ENCODE measurements at places on chromosomes 7 and 10.

- no peak for DNase-seq
Observed at GRCh38 chr7:138892812-138893211, 88.4 kb downstream of the KIAA1549 start.

GRCh38 chr7:121020249-121020988, 31.9 kb downstream of the CPED1 start:
- peak; percentile 6 for DNase-seq

- DNase-seq = peak; percentile 38
Observed at GRCh38 chr7:28071570-28071969, 109.0 kb downstream of the JAZF1 start.

- no peak for DNase-seq
Observed at GRCh38 chr10:58515291-58515941, 2.7 kb downstream of the BICC1 start.

GRCh38 chr7:28239823-28240204, 59.2 kb upstream of the JAZF1 start:
- no peak for DNase-seq

DNA sequence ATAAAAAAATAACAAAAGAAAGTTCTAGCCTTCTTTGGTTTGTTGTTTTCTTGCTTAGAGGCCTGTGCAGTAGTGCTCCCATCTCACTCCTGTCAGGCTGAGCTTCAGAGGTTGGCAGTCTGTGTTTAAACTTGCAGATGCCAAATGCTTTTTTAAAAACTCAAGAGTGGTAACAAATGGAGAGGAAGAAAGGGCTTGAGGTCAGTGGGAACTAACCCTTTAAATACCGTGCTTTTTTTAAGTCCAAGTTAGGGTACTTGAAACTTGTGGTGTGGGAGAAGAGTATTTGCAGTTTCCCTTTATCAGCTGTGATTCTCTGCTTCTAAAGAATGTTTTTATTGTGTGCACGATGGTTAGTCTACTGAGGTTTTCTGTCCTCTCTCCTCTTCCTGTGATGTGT, 29.4 kb downstream of the ZRANB1 start:
- DNase-seq = no peak

DNA sequence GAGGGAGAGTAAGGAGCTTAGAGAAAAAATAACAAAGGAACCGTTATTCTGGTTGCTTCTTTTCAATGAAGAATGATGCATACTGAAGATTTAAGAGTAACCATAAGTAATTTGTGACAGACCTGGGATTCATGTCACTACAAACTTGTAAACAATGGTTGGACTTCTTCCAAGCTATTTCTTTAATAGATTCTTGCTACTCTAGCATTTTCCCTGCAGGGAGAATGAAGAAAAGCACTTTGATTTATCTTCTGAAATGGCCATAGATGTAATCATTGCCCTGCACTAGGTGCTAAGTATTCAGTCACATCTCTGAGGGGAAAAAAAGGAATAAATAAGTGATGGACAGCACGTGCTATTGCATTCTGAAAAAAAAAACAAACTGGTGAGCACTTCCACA, 606.6 kb upstream of the LRRN3 start:
- no peak for DNase-seq

DNA sequence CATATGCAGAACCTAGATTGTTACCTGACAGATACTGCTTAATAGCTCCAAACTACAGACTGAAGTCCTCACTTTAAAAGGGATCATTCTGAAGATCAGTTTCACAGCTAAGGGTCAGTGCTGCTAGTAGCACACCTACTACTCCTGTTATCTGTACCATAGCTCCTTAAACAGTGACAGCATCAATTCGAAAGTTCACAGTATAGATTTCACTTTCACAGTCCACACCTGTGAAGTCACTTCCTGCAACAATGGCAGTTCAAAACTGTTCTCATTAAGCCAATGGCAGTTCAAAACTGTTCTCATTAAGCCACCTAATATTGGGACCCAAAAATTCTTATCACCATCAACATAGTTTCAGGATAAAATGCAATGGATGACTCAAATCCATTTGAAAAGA, 10.7 kb upstream of the FHIP2A start:
- no peak for DNase-seq

DNA sequence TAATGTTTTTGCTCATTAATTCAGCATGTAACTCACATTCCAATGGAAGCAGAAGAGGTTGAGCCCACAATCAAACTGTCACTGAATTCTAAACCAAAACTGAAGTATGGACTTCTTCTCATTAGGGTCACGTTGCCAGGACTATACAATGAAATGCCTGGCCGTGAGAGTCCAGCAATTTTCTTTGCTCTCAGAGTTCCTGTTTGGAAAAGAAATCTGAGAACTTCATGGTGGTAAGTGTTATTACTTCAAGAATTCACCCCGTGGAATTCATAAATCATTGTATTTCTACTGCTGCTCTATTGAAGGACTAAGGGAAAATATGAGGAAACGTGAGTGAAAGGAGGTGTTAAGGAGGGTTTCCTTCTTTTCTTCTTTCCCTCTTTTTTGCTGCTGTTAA, 441.8 kb upstream of the AKR1E2 start:
- DNase-seq = no peak

- DNase-seq = no peak
Observed at GRCh38 chr7:68183176-68183575, 1186.5 kb downstream of the TYW1 start.

DNA sequence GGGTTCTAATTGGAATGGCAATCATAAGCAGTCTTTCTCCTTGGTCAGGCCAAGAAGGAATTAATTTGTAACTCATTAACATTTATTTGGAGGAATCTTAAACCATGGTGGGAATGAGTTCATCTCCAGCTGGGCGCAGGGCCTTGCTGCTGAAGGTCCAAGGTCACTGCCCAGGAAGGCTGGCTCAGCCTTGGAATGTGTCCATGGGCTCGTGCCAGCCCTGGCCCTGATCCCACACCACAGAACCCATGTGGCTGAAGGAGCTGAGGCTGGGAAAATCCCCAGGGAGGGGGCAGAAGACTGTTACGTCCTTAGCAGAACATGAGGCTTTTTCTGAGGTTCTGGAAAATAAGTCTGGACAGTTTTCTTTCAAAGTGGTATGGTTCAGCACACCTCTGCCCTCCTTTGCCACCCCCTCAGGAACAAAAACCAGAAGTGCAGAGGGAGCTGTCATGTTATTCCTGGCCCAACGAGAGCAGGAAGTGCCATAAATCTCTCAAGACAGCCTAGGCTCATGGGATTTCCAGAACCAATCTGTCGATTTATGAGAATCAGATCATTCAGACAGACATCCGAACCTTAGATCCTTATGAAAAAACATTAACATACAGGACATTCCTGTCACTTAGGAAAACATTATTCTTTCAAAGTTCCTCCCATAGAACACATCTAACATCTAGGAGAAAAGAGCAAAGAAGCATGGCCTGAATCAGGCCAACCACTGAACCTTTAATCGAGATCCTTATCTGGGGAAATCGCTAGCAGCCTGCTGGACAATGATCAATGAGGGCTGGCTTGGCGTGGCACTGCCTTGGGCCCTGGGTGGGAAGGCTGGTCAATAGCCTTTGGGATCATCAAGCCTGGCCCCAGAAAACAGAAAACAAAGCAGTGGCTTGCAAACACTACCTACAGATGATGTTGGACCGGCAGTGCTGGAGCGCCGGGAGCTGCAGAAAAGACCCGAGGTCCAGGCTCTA, 134.3 kb downstream of the TAX1BP1 start:
- DNase-seq = no peak

GRCh38 chr7:113657603-113658002, 261.2 kb downstream of the PPP1R3A start:
- DNase-seq = no peak

GRCh38 chr7:116984917-116985316, 31.6 kb downstream of the ST7 start:
- DNase-seq = peak; percentile 12

GRCh38 chr7:129514683-129515082, 12.4 kb downstream of the SMKR1 start:
- no peak for DNase-seq

DNA sequence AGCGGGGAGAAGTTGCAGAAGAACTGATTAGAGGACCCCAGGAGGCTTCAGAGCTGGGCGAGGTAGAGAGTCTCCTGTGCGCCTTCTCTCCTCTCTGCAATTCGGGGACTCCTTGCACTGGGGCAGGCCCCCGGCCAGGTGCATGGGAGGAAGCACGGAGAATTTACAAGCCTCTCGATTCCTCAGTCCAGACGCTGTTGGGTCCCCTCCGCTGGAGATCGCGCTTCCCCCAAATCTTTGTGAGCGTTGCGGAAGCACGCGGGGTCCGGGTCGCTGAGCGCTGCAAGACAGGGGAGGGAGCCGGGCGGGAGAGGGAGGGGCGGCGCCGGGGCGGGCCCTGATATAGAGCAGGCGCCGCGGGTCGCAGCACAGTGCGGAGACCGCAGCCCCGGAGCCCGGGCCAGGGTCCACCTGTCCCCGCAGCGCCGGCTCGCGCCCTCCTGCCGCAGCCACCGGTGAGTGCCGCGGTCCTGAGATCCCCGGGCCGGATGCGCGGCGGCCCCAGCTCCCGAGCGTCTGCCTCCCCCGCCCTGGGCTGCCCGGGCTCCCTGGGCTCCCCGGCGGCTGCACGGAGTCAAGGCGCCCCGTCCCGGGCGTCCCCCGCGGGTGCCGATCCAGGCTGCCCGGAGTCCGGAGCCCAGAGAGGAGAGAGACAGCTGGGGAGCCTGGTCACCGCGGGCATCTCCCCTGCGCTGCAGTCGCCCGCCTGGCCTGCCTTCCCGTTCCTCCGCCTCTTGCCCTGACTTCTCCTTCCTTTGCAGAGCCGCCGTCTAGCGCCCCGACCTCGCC, at the start of gene PLAU:
PLAU (plus strand) TSS at position 369 of the 789 bp plus-strand sequence. CDS start 424 bp downstream, outside the sequence.
- no peak for DNase-seq

GRCh38 chr7:87083865-87084519, 24.5 kb upstream of the ELAPOR2 start:
- no peak for DNase-seq

GRCh38 chr10:63173468-63174232, 40.5 kb downstream of the NRBF2 start:
- no peak for DNase-seq

DNA sequence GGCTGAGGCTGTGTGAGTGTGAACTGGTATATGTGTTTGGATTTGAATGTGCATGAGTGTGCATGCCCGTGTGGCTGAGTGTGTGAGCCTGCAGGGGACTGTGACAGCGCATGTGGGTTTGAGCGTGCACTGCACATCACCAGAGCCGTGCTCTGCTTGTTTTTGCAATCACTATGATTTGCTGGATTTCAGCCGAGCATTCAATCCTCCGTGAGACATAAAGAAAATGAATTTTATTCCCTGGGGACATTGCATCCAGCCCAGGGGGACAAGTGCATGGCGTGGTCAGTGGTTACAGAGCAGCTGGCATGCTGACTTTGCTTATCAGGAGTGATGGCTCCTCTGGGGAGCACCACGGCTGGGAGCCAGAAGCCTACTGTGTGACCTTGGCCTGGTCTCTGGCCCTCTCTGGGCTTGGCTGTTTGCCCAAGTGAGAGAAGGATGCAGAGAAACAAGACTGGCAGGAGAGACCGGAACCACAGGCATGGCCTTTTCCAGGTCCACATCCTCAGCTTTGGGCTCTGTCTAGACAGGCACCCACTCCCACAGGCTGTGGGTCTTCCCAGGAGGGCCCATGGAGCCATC, 160.2 kb upstream of the UNC5B start:
- DNase-seq = no peak

DNA sequence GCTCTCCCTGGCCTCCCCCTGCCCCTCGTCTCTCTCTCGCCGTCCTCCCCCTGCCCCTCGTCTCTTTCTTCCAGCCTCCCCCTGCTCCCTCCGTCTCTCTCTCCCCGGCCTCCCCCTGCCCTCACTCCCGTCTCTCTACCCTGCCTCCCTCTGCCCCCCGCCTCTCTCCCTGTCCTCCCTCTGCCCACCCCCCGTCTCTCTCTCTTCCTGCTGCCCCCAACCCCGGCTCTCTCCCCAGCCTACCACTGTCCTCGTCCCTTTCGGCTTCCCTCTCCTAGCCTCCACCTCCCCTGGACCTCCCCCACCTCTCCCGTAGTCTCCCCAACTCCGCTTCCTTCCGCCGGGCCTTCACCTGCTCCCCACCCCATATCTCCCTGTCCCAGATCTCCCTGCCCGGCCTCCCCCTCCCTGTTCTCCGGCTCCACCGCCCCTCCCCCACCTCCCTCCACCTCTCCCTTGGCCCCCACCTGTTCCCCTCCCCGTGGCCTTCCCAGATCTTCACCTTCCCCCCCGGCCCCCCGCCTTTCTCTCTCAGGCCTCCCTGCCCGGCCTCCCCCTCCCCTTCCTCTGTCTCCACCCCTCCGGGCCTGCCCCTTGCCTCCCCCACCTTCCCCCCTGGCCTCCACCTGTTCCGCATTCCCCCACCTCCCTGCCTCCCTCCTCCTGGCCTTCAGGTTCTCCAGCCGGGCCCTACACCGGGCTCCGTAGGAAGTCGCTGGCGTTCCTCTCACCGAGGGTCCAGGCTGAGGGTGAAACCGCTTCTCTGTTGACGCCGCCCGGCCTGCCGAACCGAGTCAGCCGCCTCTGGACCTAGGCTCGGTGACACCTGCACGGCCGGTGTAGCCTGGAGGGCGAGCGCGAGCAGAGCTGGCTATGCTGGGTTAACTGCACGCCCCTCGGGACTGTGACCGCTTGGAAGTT, 1.2 kb downstream of the GET4 start:
- no peak for DNase-seq

DNA sequence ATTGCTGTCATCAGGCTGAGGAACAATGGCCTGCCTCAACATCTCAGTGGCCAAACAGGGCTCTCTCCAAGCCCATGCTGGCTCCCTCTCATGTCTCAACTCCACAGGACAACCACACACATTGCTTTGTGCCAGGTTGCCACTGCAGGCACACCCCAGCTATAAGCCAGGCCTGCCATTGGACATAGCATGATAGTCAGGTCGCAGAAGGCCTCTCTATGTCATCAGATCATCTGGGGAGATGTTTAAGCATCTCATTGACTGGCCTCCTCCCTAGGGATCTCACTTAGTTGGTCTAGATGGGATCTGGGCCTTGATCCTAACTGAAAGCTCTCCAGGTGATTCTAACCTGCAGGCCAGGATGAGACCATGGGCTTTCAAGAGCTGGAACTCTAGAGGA, 257.2 kb downstream of the GRID1 start:
- no peak for DNase-seq

DNA sequence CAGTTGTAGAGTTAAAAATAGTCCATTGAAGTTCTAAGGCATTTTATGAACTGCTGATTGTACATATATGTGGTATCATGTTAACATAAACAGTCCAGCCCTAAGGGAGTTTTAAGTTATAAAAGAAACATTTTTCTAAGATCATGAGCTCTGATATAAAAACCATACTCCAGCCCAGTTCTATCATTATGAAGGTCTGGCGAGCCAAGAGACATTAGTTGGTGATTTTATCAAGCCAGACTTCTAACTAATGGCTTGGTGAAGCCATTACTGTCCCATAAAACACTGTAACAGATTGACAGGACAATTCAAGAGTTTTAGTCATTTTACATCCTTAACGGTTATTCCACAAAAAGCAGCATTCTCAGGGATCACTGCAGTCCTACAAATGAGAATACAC, 221.6 kb downstream of the RNLS start:
- no peak for DNase-seq

GRCh38 chr7:12281038-12281437, 69.9 kb downstream of the TMEM106B start:
- no peak for DNase-seq

GRCh38 chr7:3408814-3409595, 108.0 kb downstream of the SDK1 start:
- no peak for DNase-seq

Data from skin of body (tissue), 3 donors.